ENCODE measurements at places on chromosomes 11 and 22. TPM values are rescaled to one million over a fixed set of nuclear protein-coding genes. Genes with fewer than 3 reads are reported as not detected.

NAALAD2 gene
- 0.83 TPM for total RNA-seq

IGLL1 gene
- total RNA-seq = not detected

OOSP4A gene
- total RNA-seq = not detected

PLEKHA7 gene
- 18.8 TPM for total RNA-seq

FOLR1 gene
- total RNA-seq = not detected

IFITM10 gene
- total RNA-seq = 0.47 TPM

OR10AG1 gene
- not detected for total RNA-seq

NTM gene
- total RNA-seq = 19.1 TPM

NLRP6 gene
- 0.19 TPM for total RNA-seq

PGA5 gene
- not detected for total RNA-seq

ADORA2A gene
- 5.9 TPM for total RNA-seq

CECR2 gene
- 4.8 TPM for total RNA-seq

SMIM38 gene
- not detected for total RNA-seq

PTPRJ gene
- 3.4 TPM for total RNA-seq

TMEM132A gene
- 8.4 TPM for total RNA-seq

PYGM gene
- 17.8 TPM for total RNA-seq

FAT3 gene
- 0.33 TPM for total RNA-seq

PIH1D2 gene
- total RNA-seq = 1.7 TPM

ZFTA gene
- 12.2 TPM for total RNA-seq

IRAG1 gene
- total RNA-seq = 4.6 TPM

DNAJB7 gene
- total RNA-seq = not detected

CYP2D6 gene
- not detected for total RNA-seq

MB gene
- total RNA-seq = 9,762 TPM

ENTHD1 gene
- total RNA-seq = not detected

GGTLC2 gene
- not detected for total RNA-seq

OR52H1 gene
- total RNA-seq = not detected

INPP5J gene
- total RNA-seq = 26.3 TPM

CNGA4 gene
- total RNA-seq = not detected

BLID gene
- total RNA-seq = 1.1 TPM

SLC7A4 gene
- 1.9 TPM for total RNA-seq

MYEOV gene
- total RNA-seq = 0.12 TPM

USP2 gene
- 38.9 TPM for total RNA-seq

Measured in right atrium auricular region (tissue), 2 donors.